Mucosa of descending colon (tissue), 3 donors: ENCODE measurements at places on chromosomes 12 and 14. TPM values are rescaled to one million over a fixed set of nuclear protein-coding genes. Genes with fewer than 3 reads are reported as not detected.

DNA sequence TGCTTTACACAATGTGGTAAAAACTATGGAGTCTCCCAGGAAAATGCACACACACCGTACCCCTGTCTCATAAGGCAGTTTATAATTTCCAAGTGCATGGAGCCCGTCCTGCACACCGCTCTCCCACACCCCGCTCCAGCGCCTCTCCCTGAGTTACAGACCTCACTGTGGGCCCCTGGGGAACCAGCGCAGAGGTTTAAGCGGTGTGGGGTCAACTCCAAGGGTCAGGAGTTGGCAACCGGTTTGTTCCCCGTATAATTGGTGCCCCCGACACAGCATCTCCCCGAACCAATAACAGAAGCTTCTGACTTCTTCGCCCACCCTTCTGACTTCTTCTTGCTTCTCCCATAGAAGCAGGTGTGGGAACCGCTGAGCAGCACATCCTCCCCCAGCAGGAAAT lies 58.4 kb upstream of the DDX11 start:
- no peak for DNase-seq

DNA sequence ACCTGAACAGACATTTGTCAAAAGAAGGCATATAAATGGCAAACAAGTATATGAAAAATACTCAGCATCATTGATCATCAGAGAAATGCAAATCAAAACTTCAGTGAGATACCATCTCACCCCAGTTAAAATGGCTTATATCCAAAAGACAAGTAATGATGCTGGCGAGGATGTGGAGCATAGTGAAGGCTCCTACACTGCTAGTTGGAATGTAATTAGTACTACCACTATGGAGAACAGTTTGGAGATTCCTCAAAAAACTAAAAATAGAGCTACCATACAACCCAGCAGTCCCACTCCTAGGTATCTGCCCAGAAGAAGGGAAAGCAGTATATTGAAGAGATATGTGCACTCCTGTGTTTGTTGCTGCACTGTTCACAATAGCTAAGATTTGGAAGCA lies 146.1 kb downstream of the TGFB3 start:
- no peak for DNase-seq

- DNase-seq: no peak
These were observed 729.7 kb upstream of the USP15 start for GRCh38 chr12:61530456-61530855.

DNA sequence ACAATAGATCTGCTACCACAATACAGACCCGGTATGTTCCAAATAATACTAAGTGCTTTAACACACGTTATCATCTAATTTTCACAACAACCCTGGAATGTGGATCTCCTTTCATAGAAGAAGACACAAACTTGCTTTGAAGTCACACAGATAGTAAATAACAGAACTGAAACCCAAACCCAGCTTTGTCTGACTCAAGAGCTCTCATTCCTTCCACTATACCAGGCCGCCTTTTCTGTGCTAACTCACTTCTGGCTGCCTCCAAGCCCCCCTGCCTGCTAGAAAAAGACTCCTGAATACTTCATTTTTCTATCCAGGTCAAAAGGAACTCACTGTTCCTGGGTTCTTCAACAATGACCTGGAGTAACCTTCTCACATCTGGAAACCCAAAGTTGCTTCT lies 37.8 kb downstream of the PRPF40B start:
- no peak for DNase-seq

- no peak for DNase-seq
These were observed 200.9 kb downstream of the RPAP3 start for GRCh38 chr12:47504775-47505446.

- no peak for DNase-seq
These were observed 19.8 kb downstream of the GALNT4 start for GRCh38 chr12:89504560-89505346.

GRCh38 chr14:21768116-21768874 lies 94.7 kb upstream of the OR4E1 start:
- DNase-seq: peak; percentile 8

GRCh38 chr12:94806617-94807016 lies 156.3 kb upstream of the TMCC3 start:
- no peak for DNase-seq

DNA sequence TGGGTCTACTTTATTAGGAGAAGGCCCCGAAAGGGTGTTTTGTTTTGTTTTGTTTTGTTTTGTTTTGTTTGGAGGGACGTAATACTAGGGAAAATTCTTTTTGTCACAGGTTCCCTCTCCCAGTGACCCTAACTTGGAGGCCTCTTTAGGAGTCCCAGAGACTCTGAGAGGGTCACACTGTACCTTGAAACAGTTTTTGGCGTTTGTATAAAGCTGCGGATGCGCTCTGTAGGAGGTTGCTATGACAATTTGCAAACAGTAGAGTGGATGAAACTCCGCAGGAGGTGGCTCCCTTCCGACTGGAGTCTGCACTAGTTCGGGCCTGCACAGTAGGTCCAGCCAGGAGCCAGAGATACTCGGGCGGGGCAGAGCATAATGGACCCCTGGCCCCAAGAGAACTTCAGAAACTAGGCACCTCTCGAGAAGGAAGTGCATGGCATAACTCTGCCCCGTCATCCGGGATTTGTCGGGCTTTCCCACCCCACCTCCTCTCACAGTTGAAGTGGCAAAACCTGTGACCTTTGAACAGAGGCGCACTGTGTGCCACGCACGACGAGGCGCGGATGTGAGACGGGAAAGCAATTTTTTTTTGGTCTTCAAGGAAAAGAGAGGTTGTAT lies 1.3 kb upstream of the DYRK2 start:
- DNase-seq: peak; percentile 81

- DNase-seq: no peak
These were observed 96.7 kb downstream of the NUBPL start for GRCh38 chr14:31657917-31658316.

DNA sequence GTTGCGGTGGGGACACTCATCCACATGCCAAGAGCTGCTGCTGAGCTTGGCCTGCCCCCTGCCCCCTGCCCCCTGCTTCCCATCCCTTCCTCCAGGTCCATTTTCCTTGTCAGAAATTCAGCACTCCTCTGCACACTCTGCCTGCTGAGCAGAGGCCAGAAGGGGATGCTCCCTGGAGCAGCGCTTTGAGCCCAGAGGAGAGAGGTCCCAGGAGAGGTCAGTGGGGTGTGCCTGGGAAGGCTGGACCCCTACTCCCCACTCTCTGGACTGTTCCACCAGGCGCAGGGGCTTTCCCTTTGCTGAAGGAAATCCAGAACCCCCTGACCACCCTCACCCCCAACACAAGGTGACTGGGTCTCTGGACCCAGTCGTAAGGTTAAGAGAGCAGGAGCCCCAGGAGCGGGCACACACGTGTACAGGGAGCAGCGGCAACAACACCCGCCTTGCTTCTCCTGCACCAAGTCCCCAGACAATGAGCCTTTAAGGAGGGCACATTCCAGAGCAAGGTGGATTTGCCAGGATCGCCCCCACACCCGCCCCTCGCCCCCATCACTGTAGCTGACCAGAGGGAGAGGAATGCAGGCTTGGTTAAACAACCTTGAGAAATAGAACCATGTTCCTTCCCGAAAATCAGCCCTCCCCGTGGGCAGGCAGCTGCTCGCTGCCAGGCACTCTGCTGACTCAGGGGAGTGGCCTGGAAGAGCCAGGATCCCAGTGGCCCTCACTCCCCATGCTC lies 30.7 kb downstream of the ISCA2 start:
- DNase-seq: no peak

- DNase-seq: no peak
These were observed 44.4 kb downstream of the ANO6 start for GRCh38 chr12:45260104-45260815.

DNA sequence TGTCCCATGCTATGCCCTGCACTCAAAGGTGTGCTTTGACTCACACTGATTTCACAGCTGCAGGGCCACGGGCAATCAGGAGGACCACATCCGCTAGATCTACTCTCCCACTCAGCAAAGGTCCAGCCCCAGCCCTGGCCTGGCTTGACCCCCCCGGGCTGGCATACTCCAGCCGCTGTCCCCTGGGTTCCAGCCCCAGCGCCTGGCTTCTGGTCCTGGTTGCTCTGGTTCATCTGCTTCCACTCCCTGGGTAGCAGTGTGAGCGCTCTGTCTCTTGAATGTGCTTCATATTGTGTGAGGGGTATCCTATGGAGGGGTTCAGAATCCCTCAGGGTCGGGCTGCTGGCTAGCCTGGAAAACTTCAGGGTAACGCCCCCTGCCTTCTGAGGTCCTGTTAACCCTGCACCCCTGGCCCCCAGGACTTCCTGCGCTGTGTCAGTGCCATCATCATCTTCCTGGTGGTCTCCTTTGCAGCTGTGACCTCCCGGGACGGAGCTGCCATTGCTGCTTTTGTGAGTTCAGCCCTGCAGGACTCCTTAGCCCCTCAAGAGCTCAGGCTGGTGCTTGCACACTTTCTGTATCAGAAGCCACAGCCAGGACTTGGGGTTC lies 1.9 kb downstream of the CMTM5 start:
- no peak for DNase-seq

GRCh38 chr14:24247422-24247821 lies 5.0 kb upstream of the TINF2 start:
- no peak for DNase-seq

- DNase-seq: no peak
These were observed 433.6 kb downstream of the AEBP2 start for GRCh38 chr12:19872621-19873540.

GRCh38 chr14:63240221-63240620 lies 36.0 kb downstream of the RHOJ start:
- no peak for DNase-seq

- DNase-seq: no peak
These were observed 31.7 kb downstream of the UNC79 start for GRCh38 chr14:93462479-93462878.

GRCh38 chr12:93139028-93139665 lies 210.1 kb upstream of the EEA1 start:
- DNase-seq: no peak

DNA sequence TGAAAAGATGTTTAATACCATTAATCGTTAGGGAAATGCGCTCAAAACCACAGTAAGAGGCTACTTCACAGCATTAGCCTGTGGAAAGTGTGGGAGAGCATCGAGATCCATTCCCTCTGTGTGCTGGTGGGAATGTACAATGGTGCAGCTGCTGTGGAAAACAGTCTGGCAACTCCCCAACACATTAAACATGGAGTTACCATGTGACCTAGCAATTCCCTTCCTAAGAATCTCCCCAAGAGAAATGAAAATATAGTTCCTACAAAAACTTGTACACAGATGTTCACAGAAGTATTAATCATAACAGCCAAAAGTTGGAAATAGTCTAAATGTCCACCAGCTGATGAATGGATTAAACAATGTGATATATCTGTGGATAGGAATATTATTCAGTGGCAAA lies 23.8 kb downstream of the MLXIP start:
- no peak for DNase-seq

- no peak for DNase-seq
These were observed 86.5 kb upstream of the CDKN3 start for GRCh38 chr14:54310151-54310850.

GRCh38 chr12:38392554-38393144 lies 76.1 kb downstream of the ALG10B start:
- no peak for DNase-seq

GRCh38 chr12:52789637-52790426 lies 6.1 kb downstream of the KRT3 start:
- peak; percentile 60 for DNase-seq

GRCh38 chr14:53894456-53894855 lies 62.2 kb downstream of the BMP4 start:
- no peak for DNase-seq

DNA sequence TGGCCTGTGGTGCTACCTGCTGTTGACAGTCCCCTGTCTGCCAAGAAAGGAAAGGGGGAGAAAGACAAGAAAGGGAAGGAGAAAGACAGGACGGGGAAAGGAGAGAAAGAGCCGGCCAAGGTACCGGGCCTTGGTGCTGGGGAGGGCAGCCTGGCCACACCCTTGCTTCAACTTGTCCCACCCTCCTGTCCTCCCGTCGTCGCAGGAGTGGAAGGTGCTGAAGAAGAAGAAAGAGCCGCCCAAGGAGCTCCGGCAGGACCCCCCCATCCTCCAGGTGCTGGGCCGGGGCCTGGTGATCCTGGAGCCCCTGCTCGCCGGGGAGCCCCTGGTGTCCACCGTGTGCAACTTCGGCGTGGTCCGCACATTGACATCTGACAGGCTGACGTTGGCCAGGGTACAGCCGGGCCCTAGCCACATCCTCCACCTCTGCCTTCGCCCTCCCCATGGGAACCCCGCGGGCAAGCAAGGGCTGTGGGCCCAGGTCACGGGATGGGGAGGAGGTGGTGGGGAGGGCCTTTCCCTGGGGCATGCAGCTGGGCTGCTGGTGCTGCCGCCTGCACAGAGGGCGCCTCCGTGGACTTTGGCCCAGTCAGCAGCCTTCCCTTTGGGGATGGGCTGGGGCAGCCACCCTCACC lies 2.9 kb upstream of the B3GNT4 start:
- DNase-seq: no peak

DNA sequence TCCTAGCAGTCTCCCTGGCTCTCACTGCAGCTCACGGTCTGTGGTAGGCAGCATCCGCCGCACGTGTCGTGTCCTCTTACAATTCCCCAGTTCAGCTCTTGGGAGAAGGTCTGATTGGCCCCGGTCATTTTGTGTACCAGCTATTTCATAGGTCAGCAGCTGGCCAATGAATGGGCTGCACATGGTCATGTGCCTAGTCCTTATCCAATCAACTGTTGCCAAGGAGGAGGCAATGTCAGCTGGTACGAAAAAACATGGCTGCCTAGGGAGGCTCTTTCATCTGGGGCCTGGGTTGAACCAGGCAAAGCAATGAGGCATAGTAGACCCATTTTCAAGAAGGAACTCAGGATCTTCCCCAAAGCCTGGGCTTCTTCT lies 46.1 kb downstream of the RNFT2 start:
- DNase-seq: no peak

- DNase-seq: no peak
These were observed 65.9 kb downstream of the DAAM1 start for GRCh38 chr14:59254146-59254910.

Gene KLRB1
- total RNA-seq: 1.5 TPM

Gene TSPAN8
- 1,687 TPM for total RNA-seq

Gene FAM186B
- total RNA-seq: 0.35 TPM

Gene TMEM233
- total RNA-seq: 0.27 TPM

Gene TAS2R43
- 1.3 TPM for total RNA-seq

Gene TAS2R19
- total RNA-seq: 2.1 TPM

Gene KIF21A
- 26.6 TPM for total RNA-seq

Gene RHEBL1
- total RNA-seq: 0.38 TPM

Gene RHOJ
- total RNA-seq: 19.1 TPM

Gene PRB3
- total RNA-seq: not detected

Gene MYH6
- total RNA-seq: not detected
